LoVo (cell line): ENCODE measurements at places on chromosomes 4 and X.

GRCh38 chrX:68732906-68733493 lies 85.5 kb downstream of the STARD8 start:
- peak; percentile 8 for DNase-seq

- no peak for DNase-seq
These were observed 83.1 kb downstream of the PRDM5 start for GRCh38 chr4:120839334-120839973.

- no peak for DNase-seq
These were observed 156.4 kb upstream of the WDR1 start for GRCh38 chr4:10273030-10273429.

DNA sequence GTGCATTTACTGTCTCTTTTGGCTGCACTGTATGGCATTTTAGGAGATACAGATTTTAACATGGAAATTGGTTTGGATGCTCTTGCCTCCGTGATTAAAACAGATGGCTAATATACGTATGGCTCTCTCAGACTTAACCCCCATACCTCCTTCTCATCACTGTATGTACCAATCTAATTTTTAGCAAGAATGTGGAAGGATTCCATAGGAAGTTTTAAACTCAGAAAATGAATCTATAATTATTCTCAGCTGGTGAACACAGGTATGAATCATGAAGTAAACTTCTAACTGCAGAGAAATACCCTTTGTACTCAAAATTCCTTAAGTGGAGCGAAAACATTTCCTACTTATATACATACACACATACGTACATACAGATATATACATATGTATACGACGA lies 210.5 kb upstream of the NEIL3 start:
- DNase-seq = no peak

- DNase-seq = no peak
These were observed 242.2 kb upstream of the PCDH18 start for GRCh38 chr4:137774501-137774900.

- no peak for DNase-seq
These were observed 223.8 kb upstream of the PSAPL1 start for GRCh38 chr4:7658341-7659204.

- DNase-seq = peak; percentile 48
These were observed 555.6 kb downstream of the PPARGC1A start for GRCh38 chr4:23333946-23334878.

GRCh38 chrX:9204560-9204959 lies 170.6 kb upstream of the FAM9B start:
- no peak for DNase-seq
